Colonic mucosa (tissue), 4 donors: ENCODE measurements at places on chromosomes 6 and 20. TPM values are rescaled to one million over a fixed set of nuclear protein-coding genes. Genes with fewer than 3 reads are reported as not detected.

FOXQ1 gene
- 0.82 TPM for total RNA-seq

- no peak overlapping the region for H3K4me3 ChIP-seq
- no peaks in the 10 kb centered on the region for H3K27me3 ChIP-seq
- no peak for DNase-seq
- H3K36me3 ChIP-seq = no peaks in the 10 kb centered on the region
Measured at GRCh38 chr6:19324376-19324775, 512.8 kb upstream of the ID4 start.

- H3K36me3 ChIP-seq = no peaks in the 10 kb centered on the region
- no peak for DNase-seq
- no peak overlapping the region for H3K27ac ChIP-seq
Measured at GRCh38 chr20:14481863-14482262, 144.5 kb upstream of the FLRT3 start.

GRCh38 chr6:55777469-55777868 is 97.9 kb downstream of the BMP5 start:
- H3K4me1 ChIP-seq = no peaks in the 10 kb centered on the region
- DNase-seq = no peak
- no peak overlapping the region for H3K4me3 ChIP-seq
- H3K27me3 ChIP-seq = no peaks in the 10 kb centered on the region
- no peaks in the 10 kb centered on the region for H3K36me3 ChIP-seq
- no peak overlapping the region for H3K27ac ChIP-seq

- H3K4me3 ChIP-seq = no peak overlapping the region
- no peak overlapping the region for H3K27ac ChIP-seq
- no peaks in the 10 kb centered on the region for H3K4me1 ChIP-seq
- no peak for DNase-seq
Measured at GRCh38 chr6:125066964-125067363, 86.6 kb upstream of the TPD52L1 start.
